Gastrocnemius medialis (tissue), 4 donors: ENCODE measurements at places on chromosomes 1 and 21. TPM values are rescaled to one million over a fixed set of nuclear protein-coding genes. Genes with fewer than 3 reads are reported as not detected.
A peak's percentile ranks its signal among the peaks of the same experiment; 100 is the strongest.

- H3K36me3 ChIP-seq: no peaks in the 10 kb centered on the region
- H3K27ac ChIP-seq: peak overlapping the region; percentile 81
- peaks cover 71% of the 10 kb centered on the region for H3K4me1 ChIP-seq
- no peak overlapping the region for H3K4me3 ChIP-seq
- no peak for DNase-seq
- H3K27me3 ChIP-seq: no peaks in the 10 kb centered on the region
Observed at GRCh38 chr1:61115436-61115835, 33.1 kb downstream of the NFIA start.

GRCh38 chr1:15526021-15526489, 593 bp upstream of the DNAJC16 start:
- peaks cover 34% of the 10 kb centered on the region for H3K4me1 ChIP-seq
- H3K27ac ChIP-seq: peak overlapping the region; percentile 97
- H3K36me3 ChIP-seq: no peaks in the 10 kb centered on the region
- no peak for DNase-seq

GRCh38 chr1:171265686-171266085, 17.4 kb downstream of the FMO1 start:
- H3K27ac ChIP-seq: no peak overlapping the region
- no peak for DNase-seq
- H3K4me1 ChIP-seq: no peaks in the 10 kb centered on the region
- no peak overlapping the region for H3K4me3 ChIP-seq
- no peaks in the 10 kb centered on the region for H3K36me3 ChIP-seq
- no peaks in the 10 kb centered on the region for H3K27me3 ChIP-seq

- no peaks in the 10 kb centered on the region for H3K4me1 ChIP-seq
- peaks cover 17% of the 10 kb centered on the region for H3K27me3 ChIP-seq
- no peaks in the 10 kb centered on the region for H3K36me3 ChIP-seq
Observed at GRCh38 chr1:30255111-30255724, 468.2 kb downstream of the MATN1 start.

DNA sequence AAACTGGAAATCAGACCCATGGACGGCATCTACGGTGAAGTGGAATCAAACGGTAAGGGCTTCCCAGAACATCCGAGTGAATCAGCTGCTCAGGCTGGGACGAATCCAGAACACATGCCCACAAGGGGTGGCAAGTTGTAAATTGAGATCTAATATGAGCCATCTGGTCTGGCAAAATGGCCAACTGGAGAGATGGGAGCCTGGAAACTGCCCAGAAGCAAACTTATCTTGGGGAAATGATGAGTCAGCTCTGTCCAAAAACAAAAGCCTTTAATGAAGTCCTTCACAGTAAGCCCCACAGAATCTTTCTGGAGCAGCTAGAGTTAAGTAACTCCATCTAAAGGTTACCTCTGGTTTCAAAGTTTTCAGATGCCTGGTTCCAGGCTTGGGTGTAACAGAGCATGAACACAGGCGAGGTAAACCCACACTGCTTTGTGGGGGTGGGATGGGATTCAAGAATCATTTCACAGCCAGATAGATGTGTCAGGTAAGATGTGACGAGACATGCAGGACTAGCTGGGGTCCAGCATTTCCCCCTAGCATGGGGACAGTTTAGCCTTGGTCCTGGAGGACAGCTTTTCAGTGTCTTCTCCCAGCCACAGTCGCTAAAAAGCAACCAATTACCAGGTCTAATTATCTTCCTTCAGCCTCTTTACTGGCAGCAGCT, 10.5 kb upstream of the SRP9 start:
- peak overlapping the region; percentile 5 for H3K4me3 ChIP-seq
- peak overlapping the region; percentile 69 for H3K27ac ChIP-seq
- DNase-seq: peak; percentile 65
- no peaks in the 10 kb centered on the region for H3K36me3 ChIP-seq
- no peaks in the 10 kb centered on the region for H3K27me3 ChIP-seq

DNA sequence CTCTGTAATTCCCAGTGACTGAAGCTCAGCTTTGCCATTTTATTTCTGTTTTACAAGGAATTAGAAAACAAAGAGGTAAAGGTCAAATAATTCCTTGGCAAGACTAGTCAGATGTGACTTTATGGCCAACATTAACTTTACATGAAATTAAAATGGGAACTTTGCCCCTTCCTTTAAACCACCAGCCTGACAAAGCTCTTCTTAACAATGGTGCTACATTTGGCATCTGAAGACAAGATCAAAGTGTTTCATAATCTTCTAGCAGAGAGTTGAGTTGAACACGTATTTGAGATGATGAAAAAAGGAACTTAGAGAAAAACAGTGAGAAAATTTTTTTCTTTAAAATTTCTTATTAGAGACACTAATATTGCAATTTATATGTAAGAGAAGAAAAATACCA, 193.8 kb downstream of the AK5 start:
- no peak overlapping the region for H3K27ac ChIP-seq
- no peak overlapping the region for H3K4me3 ChIP-seq
- no peaks in the 10 kb centered on the region for H3K27me3 ChIP-seq
- no peaks in the 10 kb centered on the region for H3K4me1 ChIP-seq
- DNase-seq: no peak
- H3K36me3 ChIP-seq: no peaks in the 10 kb centered on the region

DNA sequence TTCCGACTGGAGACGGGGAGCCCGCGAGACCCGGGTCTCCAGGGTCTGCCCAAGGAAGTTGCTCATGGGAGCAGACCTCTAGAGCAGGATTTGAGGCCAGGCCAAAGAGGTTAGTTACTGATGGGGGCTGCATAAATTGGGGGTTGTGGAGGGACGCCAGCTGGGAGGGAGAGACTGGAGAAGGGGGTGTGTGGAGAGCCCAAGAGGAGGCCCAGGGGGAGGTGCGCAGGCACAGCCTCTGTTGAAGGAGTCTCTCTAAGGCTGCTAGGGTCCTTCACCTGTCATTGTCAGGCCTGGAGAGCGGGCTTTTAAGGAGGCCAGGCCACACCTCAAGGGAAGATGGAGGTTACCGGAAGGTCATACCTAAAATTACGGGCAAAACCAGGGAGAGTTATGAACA, 363 bp downstream of the PLA2G5 start:
- H3K27me3 ChIP-seq: no peaks in the 10 kb centered on the region
- H3K36me3 ChIP-seq: no peaks in the 10 kb centered on the region
- peaks cover 12% of the 10 kb centered on the region for H3K4me1 ChIP-seq
- no peak overlapping the region for H3K27ac ChIP-seq
- no peak overlapping the region for H3K4me3 ChIP-seq

GRCh38 chr1:59750328-59751003, 64.3 kb upstream of the HOOK1 start:
- no peak overlapping the region for H3K27ac ChIP-seq
- H3K27me3 ChIP-seq: no peaks in the 10 kb centered on the region
- H3K4me1 ChIP-seq: no peaks in the 10 kb centered on the region
- H3K36me3 ChIP-seq: no peaks in the 10 kb centered on the region
- H3K4me3 ChIP-seq: no peak overlapping the region

NTRK1 gene
- 0.13 TPM for total RNA-seq

TFF1 gene
- not detected for total RNA-seq
